ENCODE measurements at places on chromosomes 12 and 14.

DNA sequence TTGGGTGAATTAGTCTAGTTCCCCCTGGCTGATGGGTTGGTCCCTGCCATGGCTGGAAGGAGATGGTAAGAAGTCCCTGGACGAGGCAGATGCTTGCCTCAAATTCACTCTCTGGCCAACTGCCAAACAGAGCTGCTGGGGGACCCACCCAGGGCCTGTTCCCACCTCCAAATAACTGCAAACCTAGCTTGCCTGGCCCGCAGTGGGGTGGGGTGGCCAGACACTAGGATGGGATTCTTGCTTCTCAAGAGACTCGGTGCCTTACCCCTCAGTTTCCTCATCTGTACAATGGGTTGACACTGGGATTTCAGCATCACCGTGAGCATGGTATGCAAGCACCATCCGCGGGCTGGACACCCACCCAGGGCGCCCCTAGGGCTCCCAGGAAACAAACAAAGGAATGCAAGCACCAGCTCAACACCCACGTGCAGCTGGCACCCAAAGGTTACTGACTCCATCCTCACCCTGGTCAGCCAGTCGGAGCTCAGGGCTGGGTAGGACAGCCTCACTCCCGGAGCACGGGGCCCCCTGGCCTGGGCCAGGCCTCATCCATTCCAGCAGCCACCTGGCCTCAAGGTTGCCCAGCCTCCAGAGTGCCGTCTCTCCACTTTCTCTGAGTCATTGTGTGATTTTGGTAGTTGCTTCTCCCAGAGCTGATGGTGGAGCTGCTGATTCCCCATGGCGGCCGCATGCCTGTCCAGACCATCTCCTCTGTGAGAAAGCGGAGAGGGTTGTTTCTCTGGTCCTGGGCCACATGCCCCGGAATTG is 205.2 kb upstream of the RTL1 start:
- peak; percentile 62 for DNase-seq

DNA sequence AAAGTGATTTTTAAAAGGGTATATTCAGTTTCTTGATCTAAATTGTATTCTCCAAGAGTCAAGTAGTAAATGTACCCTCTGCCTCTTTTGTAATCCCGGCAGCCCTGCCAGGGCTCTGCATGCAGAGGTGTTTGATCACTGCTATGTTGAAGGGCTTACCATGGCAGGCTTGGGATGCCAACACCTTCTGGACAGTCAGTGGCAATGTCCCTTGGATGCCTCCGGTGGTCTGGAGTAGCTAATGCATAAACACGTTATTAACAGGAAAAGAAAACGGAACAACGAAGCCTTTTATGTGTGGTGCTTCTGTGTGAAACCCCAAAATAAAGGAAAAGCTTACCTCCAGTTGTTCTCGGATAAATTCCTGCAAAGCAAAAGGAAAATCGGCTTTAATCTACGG is 19.9 kb downstream of the EIF2B2 start:
- no peak for DNase-seq

GRCh38 chr12:57242691-57243454 is 8.1 kb downstream of the STAC3 start:
- peak; percentile 87 for DNase-seq

GRCh38 chr12:11174022-11174421 is 3.0 kb downstream of the SMIM10L1 start:
- no peak for DNase-seq

GRCh38 chr12:470133-470532 is 10.4 kb downstream of the B4GALNT3 start:
- DNase-seq = no peak

- DNase-seq = no peak
These were observed 10.4 kb downstream of the POLE2 start for GRCh38 chr14:49677643-49678042.

Measured in aorta (tissue), 5 donors.